ENCODE measurements at places on chromosomes 2 and 18.

DNA sequence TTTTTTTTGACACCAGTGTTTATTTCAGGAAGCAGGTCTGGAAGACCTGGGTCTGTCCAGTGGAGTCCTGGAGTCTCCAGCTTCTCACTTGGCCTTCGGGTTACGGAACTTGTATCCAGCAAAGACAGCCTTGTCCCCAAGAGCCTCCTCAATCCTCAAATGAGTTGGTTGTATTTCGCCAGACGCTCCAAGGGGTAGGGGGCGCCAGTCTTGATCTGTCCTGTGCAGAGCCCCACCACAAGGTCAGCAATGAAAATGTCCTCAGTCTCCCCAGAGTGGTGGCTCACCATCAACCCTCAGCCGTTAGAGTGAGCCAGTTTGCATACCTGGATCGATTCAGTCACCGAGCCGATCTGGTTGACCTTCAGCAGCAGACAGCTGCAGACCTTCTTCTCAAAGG lies 21.9 kb downstream of the ASXL2 start:
- no peak for DNase-seq

GRCh38 chr2:42895791-42896135 lies 103.4 kb upstream of the HAAO start:
- DNase-seq: no peak

GRCh38 chr2:142131010-142131669 lies at the start of gene LRP1B:
LRP1B (minus strand) TSS chr2:142131016; CDS start chr2:142130729, 287 bp downstream.
- no peak for DNase-seq

GRCh38 chr2:205701509-205701908 lies 19.2 kb downstream of the NRP2 start:
- no peak for DNase-seq

- DNase-seq: no peak
These were observed 24.8 kb upstream of the EFEMP1 start for GRCh38 chr2:55948176-55948923.

GRCh38 chr18:8756571-8756970 lies 51.2 kb downstream of the MTCL1 start:
- DNase-seq: no peak
